B cell (primary cell): ENCODE measurements at places on chromosomes 2 and 18.

GRCh38 chr2:10668402-10669012 lies 21.3 kb downstream of the NOL10 start:
- DNase-seq: peak; percentile 77

DNA sequence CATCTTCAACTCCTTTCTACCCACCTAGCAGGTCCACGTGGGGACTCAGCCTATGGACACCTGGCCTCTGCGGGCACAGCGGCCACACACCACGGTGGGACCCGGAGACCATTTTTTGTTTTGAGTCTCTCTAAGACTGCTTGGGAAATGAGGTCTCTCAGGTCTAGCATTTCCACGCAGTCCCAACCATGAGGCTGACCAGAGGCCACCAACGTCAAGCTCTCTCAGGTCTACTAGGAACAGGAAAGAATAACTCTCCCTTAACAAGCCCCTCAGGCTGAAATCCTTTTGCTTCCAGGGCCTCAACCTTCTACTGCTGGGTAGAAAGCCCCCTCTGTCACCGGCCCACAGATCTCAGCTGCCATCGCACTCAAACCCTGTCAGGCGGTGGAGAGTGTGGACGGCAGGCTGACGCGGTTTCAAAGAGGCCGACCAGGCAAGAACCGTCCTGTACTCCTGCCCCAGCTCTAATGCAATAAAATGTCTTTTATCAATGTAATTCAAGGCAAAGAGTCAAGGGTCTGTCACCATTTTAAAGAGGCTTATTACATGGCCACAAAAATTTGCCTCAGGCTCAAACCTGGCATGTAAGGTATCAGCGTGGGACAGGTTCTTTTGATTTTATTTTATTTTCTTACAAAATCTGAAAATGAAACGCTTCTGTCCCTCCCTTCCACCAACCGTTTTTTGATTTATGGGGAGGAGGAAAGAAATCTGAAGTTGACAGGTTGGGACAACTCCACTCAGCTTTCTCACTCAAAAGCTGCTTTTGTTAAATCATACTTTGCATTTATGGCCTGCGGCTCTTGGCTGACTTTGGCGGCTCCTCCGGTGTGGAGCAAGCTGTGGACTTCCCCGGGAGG lies 74.0 kb downstream of the BCL11A start:
- no peak for DNase-seq

- DNase-seq: no peak
These were observed 479.5 kb downstream of the ARHGAP15 start for GRCh38 chr2:143608758-143609157.

DNA sequence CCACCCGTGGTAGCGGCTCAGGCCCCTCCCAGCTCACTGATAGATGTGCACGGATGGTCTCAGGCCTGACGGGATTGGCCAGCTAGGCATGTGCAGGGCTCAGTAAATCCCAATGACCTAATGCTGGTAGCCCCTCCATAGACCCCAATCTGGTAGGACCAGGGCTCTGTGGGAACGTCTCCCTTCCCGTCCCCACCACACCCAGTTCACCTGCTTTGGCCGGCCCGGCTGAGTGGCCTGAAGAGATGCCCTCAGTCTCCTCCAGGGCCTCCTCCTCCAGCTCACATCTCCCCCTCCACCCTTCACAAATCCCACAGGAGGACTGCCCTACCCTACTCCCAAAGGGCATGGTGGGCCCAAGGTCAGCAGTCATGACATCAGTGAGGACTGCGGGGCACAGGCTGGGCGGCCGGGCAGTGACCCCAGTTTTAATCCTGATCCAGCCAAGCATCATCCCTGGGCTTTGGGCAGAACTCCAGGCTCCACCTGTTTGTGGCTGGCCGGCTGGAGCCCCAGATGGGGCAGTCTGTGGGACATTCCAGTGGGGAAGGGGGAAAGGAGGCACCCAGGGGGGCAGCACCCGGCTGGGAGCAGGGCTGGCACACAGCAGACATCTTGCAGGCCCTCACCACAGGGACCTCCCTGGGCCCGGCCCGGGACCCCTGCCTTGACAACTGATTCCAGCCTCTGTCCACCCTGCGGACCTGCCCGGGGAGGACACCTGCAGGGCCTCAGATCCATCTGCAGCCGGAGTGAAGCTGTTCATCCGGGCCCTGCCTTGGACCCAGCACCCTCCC lies 2.3 kb downstream of the KIF1A start:
- no peak for DNase-seq

GRCh38 chr2:159976527-159977160 lies 85.8 kb downstream of the PLA2R1 start:
- no peak for DNase-seq

DNA sequence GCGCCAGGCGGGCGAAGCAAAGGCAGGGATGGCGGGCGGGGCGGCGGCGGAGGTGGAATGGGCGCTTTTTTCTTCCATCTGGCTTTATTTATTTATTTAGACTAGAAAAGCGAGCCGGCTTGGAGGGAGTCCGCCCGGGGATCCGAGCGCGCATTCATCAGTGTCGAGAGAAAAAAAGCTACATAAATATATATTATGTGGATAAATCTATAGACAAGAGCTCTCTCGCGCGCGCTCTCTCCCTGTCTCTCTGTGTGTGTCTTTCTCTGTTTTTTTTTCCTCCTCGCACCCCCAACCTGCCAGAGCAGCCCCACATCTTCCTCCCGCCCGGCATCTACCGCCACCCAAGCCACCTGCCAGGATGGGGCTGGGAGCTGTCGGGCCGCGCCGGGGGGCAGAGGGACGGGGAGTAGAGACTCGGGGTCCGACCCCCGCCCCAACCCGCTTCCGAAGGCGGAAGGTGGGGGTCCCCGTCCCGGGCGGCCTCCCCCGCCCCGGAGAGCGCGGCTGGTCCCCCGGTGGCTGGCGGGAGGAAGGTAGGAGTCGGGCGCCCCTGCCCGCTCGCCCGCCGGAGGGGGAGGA lies 972 bp upstream of the CELF4 start:
- no peak for DNase-seq

- peak; percentile 59 for DNase-seq
These were observed 87.9 kb downstream of the UGGT1 start for GRCh38 chr2:128178650-128179460.

DNA sequence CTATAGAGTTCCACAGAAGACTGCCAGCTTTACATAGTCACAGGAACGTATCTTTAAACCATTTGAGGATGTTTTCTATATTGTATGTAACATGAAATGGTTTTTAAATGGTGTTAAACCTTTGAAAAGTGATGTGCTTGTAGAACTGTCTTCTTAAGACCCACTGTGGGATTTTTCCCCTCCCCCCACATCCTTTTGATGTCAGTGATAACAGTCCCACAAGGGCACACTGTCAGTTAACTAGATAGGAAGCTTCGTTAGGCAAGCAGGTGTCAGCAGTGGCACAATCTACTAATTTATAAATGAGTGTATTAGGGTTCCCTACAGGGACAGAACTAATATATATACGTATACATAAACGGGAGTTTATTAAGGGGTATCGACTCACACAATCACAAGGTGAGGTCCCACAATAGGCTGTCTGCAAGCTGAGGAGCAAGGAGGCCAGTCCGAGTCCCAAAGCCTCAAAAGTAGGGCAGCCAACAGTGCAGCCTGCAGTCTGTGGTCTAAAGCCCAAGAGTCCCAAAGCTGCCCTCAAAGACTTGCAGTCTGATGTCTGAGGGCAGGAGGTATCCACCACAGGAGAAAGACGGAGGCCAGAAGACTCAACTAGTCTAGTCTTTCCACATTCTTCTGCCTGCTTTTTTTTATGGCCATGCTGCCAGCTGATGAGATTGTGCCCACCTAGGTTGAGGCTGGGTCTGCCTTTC lies 23.8 kb upstream of the HNRNPLL start:
- DNase-seq: no peak

DNA sequence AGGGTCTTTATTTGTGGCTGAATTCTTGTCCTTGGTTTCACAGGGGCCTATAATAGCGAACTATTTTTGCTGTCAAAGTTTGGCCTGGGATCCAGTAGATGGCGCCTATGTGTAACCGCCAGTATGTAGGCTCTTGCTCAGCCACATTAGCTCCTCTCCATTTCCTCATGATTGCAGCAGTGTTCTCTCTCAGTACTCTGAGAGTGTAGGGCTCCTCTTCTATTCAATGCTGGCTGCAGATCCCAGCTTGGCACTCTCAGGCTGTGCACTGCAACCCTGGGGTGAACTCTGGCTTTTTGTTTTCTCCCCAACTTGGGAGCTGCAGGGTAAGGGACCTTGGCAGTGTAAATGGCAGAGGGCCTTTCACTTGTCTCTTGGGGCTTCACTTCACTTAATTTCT lies 344.6 kb upstream of the CHAC2 start:
- no peak for DNase-seq

DNA sequence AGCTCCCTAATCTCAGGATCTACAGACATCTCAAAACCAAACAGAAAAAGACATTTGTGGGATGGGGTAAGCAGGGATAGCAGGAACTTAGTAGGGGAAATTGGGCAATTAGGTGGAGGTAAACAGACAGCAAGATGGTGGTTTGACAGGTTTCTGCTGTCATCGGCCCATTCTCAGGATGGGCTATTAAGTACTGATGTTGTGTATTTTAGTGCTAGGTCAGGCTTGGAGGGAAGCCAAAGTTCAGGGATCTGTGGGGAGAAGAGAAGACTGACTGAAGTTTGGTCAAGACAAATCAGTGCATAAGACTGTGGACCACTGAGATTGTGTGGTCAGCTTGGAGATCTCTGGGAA lies 96.8 kb upstream of the THUMPD2 start:
- no peak for DNase-seq

DNA sequence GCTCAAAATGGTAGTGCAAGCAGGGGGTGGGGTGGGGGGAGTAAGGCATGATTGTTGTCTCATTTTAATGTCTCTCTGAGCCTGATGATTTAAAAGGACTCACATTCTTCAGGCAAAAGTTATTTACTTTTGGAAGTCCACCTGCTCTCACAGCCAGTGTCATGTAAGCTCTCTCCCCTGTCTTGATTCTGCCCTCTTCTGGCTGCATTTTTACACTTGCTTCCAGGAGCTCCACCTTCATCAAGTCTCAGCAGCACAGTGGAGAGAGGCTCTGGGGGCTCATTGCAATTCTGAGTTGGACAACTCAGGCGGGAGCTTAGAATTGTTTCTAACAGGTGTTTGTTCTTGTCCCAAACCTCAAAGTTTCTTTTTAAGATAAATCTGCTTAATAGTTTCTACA lies 39.2 kb downstream of the GNAL start:
- no peak for DNase-seq

DNA sequence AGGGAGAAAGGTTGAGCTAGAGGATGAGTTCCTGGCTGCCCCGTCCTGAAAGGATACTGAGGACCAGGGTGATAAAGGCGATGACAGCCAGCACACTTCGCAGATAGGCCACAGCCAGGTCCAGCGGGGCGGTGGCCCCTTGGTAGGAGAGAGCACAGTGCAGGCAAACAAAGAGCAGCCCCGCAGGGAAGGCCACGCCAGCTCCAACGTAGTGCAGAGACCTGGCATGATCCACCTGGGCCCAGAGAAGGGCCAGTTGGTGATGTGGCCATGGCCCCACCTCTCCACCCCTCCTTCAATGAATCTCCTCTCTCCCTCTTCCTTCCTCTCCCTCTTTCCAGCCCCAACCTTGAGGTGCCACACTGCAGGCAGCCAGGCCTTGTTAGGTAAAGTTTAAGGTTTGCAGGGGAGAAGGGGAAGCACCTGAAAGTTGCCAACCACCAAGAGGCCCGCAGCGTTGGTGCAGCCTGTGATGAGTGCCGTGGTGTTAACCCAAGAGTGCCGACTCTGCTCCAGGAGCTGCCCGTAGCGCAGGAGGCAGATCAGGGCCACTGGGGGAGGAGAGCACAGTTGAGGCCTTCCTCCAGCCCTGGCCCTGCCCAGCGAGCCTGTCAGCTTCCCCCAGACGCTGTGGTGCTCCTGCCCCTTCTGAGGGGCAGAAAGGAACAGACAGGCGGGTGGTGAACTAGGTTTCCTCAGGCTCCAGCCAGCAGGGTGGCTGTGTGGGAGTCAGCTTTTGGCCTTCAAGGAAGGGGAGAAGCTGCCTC lies 2.8 kb downstream of the TMEM150A start:
- DNase-seq: no peak
